ENCODE measurements at places on chromosomes 12 and 14.

GRCh38 chr14:22598099-22598895, at the start of gene ABHD4:
Gene ABHD4 (plus strand): TSS chr14:22598300. CDS start chr14:22598307, 7 bp downstream.
- peak; percentile 58 for DNase-seq

- no peak for DNase-seq
Measured at GRCh38 chr12:93661021-93661420, 16.2 kb upstream of the CRADD start.

GRCh38 chr12:81797100-81797499, 38.0 kb upstream of the PPFIA2 start:
- no peak for DNase-seq

- DNase-seq, result no peak
Measured at GRCh38 chr14:58060077-58060476, 91.9 kb downstream of the ARMH4 start.

GRCh38 chr12:105336411-105336810, 5.9 kb downstream of the C12orf75 start:
- peak; percentile 15 for DNase-seq
